Activated T-helper 9 cell treated with anti-CD3 and anti-CD28 coated beads, Interleukin-2, amount 50 U/mL, for 16 hours (primary cell): ENCODE measurements at places on chromosomes 16 and 17.

DNA sequence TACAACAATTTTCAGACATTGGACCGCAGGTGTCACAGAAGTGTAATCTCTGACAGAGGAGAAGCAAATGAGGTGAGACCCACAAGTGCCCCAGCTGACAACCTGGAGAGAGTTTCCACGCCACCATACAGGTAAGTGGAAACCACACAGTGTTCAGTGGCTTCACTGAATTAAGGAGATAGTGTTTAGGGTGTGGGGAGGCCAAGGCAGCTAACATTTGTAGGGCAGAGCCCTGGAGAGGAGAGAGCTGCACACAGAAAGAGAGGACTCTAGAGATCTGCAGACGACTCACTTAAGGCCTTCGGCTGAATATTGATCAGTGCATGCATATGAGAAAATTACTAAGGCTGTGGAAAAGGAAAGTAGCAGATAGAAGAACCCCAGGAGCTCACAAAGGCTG is 228.9 kb upstream of the TNRC6C start:
- no peak for DNase-seq

GRCh38 chr17:57987581-57988300 is at the start of gene VEZF1:
VEZF1 (minus strand) TSS chr17:57988254; CDS start chr17:57988111, 143 bp downstream.
- DNase-seq: peak; percentile 73

DNA sequence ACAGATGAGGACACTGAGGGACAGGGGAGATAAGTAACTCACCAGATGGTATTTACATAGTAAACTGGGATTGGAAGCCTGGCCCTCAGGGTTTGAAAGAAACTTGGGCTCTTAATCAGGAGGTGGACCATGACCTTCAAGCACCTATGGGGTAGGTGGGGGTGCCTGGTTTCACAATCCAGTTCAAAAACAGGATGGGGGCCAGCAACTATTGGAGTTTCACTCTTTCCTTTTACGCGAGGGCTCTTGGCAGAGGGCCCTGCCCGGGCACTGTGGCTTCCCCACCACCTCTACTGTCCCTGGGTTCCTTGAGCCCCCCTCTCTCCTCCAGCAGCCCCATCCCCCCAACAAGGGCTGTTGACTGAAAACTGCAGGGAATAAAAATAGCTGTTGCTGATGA is 11.3 kb upstream of the PRR29 start:
- DNase-seq: no peak

DNA sequence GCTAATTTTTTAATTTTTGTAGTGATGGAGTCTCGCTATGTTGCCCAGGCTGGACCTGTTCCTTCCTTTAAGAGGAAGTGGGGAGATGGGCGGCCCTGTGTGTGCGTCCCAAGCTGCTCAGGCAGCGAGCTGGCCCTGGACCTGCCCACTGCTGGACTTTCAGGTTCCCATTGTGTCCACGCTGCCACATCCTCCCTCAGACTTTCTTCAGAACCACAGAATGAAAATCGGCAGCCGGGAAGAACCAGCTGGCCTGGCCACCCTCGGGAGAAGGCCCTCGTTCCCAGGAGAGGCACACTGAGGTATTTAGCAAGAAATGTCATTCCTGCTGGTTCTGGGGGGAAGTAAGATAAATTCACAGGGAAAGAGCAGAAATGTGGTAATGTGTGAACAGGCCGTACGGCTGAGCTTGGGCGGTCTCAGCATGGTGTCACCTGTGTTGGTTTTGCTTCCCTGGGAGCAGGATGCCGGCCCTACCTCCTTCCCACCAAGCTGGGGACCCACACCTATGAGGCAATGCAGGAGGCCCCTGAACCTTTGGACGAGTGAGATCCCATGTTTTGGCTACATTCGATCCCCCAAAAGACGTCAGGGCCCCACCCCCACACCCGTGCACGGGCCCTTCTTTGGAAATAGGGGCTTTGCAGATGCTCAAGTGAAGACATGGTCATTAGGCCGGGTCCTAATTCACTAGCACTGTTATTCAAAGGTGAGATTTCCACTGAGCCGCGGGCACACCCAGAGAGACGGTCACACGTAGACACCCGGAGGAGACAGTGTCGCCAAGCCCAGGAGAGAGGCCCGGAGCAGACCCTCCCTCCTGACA is 35.9 kb upstream of the ZNF469 start:
- DNase-seq: no peak

- DNase-seq: no peak
Observed at GRCh38 chr17:2965621-2966595, 97.5 kb downstream of the OR1D5 start.

DNA sequence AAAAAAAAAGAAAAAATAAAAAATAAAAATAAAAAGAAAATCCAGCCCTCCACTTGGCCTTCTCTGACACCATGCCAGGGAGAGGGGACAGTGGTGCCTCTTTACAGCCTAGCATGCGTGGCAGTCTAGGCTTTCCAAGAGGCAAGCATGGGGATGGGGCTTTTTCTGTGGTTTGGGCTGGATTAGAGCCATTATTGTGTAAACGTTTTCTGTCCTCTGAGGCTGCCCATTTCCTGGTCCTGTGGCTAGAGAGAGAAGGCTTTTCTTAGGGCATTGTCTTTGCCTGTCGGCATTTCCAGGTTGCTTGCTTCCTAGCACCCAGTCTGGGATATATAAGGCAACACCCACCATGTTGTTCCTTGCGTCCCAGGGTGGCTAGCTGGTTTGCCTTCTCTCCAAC is 2.7 kb upstream of the DHRS7B start:
- DNase-seq: no peak

DNA sequence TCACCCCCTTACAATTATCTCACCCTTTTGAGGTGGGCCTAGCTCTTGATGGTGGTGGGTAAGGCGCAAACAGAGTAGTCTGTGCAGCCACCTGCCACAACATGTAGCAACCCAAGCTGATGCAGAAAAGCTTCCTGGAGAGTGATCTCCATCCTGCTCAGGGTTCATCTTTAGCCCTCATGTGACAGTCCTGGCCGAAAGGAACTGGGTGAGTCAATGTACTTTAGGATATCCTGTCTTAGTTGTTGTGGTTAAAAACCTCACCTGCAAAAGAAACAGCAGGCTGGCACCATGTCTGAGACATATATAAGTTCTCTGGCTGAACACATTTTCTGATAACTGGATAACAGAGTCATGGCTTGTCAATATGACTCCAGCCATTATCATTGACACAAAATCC is 183.5 kb upstream of the CPHXL start:
- DNase-seq: no peak
